ENCODE measurements at places on chromosomes 11 and 22.

- DNase-seq, result no peak
Observed at GRCh38 chr22:33640900-33641299, 279.4 kb downstream of the LARGE1 start.

DNA sequence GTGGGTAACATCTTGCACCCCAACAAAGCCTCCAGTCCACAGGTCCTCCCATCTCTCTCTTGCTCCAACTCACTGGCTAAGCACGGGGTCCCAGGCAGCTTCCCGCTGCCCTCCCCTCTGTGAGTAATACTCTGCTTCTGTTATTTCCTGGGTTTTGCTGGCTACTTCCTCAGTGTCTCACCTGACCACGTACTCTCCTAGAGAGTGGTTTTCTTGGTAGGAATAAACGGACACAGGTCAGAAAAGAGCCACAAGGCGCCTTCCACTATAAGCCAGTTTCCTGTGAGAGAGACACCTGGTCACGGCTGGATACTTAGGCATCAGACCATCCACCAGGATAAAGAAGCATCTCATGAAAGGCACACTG lies 36.0 kb downstream of the ARRB1 start:
- no peak for DNase-seq

DNA sequence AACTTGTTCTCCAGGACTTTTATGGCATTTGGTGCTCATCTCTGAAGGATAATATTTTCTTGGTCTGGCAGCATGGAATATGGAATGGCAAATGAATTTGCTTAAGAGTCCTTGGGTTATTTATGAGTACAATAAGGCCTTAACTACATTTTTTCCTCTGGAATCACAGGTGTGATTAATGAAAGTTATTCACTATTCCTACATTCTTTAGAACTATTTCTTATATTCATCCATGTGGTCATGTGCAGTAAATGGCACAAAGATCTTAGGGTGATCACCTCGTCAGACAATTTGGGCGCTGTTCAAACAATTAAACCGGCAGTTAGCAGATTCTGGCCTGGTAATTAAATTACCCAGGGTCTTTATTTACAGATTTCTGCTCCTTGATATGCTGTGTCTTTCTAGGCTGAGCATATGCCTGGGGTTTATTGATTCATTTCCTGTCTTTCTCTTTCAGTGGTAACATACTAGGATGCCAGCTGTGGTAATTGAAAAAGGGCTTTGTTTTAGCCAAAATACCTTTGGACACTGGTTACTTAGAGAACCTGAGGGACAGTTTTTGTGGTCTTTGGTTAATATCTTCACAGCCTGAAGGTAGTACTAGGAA lies 31.6 kb downstream of the SIK2 start:
- DNase-seq, result peak; percentile 70

DNA sequence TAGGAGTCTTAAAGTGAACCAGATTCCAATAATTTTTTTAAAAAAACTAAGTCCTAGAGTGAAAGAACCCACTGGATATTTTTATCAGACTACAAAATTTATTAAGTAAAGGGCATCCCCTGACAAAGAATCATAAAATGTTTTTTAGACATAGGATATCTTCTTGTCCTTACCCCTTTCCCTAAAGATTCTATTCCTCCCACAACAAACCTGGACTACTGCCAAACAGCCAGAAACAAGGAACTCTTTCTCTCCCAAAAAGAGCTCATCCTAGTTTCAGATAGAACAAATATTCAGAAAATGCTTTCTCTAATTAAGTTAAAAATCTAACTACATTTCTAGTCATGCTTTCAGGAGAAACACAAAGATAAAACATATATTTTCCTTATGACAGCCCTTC lies 327.1 kb downstream of the FAM181B start:
- no peak for DNase-seq

DNA sequence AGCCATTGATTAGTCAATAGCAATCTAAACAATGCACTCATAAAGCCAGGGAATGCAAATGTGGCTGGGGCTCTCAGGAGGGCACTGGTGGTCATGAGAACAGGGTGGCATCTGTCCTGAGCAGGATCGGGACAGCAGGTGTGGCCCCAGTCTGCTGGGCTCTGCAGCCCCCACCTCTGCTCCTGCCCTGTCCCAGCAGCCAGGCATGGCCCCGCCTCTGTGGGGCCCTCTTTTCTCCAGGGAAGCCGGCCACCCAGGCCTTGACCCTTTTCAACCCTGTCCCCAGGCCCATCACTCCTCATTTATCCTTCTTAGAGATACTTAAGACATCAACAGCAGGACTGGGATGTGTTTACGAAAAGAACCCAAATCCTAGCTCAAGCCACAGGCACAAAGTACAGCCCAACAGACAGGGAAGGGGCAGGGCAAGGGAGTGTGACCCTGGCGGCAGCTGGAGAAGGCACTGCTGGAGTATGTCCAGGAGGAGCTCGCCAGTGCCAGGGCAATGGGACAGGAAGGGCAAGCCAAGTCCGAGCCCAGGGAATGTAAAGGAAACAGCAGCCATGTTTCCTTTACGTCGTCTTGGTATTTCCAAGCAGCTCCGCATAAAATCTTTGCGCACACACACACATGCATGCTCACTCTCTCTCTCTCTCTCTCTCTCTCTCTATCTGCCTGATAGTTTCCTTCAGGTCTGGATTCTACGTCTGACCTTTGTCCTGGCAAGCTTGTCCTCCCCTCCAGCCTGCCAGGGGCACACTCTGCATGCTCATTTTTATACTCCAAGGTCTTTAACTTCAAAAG lies 59.9 kb downstream of the DGCR2 start:
- no peak for DNase-seq

GRCh38 chr22:27181537-27181936 lies 524.1 kb downstream of the MIAT start:
- no peak for DNase-seq

DNA sequence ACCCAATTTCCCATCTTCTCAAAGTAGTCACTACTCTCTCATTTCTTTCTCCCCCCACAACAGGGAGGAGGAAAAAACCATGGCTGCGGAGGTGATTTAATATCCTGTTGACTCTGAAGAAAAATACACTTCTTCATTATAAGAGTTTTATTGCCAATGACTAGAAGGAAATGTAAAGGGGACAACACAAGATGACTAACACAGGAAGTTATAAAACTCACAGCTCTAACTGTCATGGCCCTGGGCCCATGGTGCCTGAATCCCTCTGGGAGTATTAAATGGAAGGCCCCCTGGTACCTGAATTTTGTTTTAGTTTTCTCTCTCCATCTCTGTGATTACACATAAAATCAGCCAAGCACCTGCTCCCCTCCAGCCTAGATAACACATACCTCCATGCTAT lies 352.8 kb upstream of the FAT3 start:
- DNase-seq, result peak; percentile 5

- no peak for DNase-seq
Observed at GRCh38 chr22:45497351-45498145, 5.1 kb upstream of the FBLN1 start.

DNA sequence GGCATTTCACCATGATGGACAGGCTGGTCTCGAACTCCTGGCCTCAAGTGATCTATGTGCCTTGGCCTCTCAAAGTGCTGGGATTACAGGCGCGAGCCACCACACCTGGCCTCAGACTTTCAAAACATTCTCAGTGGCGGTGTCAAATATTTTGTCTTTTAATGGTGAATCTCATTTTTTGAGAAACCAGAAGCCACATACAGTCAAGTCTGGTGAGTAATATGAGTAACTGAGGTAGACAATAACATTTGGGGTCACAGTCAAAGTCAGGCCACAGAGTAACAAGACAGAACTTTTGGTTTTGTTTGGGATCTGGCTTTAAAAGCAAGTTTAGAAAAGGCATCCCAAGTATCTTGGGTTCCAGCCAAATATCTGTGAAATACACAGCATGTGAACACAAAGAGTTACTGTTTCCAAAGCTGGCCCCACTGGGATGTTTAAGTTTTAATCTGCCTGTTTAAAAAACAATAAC lies 5.6 kb upstream of the TMA7B start:
- no peak for DNase-seq

- no peak for DNase-seq
Observed at GRCh38 chr11:83078269-83078668, 6.6 kb upstream of the RAB30 start.

DNA sequence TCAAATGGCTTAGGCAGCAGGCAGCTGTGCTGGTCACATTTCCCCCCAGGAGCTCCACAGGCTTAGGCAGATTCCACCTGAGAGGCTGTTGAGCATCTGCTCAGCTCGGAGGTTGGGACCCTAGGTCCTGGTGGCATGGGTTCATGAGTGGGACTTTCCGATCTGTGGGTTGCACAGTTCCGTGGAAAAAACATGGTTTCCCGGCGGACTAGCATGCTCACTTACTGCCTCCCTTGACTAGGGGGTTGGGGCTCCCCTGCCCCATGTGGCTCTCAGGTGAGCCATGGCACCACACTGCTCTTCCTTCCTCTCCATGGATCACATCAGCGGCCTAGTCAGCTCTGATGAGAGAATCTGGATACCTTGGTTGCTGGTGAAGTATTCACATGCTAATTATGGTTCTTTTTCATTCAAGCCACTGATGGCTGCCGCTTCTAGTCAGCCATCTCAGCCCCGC lies 685.1 kb downstream of the METTL15 start:
- no peak for DNase-seq

DNA sequence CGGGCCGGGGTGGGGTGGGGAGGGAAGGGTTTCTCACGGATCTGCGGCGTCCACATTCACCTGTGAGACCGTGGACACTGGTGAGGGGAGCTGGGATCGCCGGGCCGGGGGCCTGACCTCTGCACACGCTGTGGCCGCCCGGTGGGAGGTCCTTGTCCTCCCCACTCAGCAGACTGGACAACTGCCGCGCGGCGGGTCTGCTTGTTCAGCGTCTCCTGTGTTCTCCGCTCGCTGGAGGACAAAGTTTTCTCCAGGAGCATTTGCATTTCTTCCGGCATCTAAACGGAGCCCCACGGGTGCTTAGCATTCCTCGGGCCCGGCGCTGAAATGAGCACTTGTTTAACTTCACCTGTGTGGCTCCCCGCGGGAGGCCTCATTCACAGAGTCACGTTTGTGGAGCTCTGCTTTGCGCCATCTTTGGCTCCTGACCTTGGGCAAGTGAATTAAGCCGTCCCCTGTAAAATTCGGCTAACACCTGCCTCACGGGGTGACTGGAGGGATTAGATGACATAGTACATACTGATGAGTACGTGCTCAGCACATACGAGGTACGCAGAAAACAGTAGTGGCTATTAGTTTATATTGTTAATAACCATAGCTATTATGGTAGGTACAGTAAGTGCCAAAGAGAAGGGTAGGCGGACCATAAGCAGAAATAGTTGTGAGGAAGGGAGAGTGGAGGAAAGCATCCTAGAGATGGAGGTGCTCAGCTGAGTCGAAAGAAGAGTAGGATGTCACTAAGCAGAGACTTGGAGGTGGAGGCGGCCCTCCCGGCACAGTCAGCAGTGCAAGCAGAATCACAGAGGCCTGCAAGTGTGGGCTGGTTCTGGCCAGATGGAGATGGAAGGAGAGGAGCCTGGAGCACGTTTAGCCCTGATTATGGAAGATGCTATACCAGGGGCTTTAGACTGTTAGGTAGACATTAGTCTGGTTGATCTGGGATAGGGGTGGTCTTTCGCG lies 885 bp downstream of the TRMU start:
- DNase-seq, result no peak

DNA sequence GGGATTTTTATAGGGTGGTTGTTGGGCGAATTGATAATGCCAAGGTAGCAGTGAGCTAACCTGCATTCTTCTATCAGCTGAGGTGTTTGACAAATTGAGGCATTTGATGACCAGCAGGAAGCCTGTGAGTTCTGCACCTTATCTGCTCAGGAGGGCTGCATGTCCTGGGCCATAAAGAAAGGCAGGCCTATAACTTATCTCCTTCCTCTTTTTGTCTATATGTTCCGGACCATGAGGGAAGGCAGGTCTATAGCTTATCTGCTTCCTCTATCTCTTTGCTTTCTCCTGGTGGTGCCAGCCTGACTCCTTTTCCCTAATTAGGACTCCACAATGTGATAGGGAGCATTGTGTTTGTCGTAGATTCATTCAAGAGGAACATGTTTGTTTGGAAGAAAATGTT lies 8.6 kb upstream of the JAM3 start:
- DNase-seq, result no peak

GRCh38 chr11:32333320-32333991 lies 101.9 kb downstream of the WT1 start:
- DNase-seq, result peak; percentile 16

DNA sequence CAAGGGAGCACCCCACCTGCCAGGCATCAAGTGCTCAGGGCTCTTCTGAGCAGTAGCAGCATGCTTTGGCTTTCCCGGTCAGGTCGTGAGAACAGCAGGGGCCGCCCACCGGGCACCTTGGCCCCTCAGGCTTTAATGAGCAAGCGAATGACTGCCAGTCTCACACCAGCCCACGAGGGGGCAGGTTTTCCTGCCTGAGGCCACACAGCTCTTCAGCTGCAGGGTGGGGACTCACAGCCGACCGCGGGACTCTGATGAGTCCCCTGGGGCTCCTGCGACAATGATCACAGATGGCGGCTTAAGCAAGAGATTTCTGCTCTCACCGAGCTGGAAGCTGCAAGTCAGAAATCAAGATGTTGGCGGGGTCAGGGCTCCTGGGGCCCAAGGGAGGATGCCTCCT lies 14.3 kb upstream of the FGF19 start:
- peak; percentile 83 for DNase-seq

DNA sequence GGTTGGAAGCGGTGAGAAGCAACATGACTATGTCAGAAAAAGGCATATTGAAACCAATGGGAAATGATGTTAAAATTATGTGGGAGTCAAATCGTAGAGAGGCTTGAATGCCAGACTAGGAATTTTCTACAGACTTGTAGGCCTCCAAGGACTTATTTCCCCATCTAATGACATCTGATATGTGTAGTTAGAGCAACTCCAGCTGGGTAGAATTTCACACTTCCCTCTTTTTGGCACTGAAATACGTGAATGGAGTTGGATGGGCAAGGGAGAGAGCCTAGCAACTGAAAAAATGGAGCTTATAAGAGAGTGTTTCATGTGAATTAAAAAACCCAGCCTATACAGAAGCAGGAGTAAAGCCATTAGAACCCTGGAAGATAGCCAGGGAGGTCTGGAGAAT lies 304.2 kb downstream of the INSC start:
- no peak for DNase-seq

DNA sequence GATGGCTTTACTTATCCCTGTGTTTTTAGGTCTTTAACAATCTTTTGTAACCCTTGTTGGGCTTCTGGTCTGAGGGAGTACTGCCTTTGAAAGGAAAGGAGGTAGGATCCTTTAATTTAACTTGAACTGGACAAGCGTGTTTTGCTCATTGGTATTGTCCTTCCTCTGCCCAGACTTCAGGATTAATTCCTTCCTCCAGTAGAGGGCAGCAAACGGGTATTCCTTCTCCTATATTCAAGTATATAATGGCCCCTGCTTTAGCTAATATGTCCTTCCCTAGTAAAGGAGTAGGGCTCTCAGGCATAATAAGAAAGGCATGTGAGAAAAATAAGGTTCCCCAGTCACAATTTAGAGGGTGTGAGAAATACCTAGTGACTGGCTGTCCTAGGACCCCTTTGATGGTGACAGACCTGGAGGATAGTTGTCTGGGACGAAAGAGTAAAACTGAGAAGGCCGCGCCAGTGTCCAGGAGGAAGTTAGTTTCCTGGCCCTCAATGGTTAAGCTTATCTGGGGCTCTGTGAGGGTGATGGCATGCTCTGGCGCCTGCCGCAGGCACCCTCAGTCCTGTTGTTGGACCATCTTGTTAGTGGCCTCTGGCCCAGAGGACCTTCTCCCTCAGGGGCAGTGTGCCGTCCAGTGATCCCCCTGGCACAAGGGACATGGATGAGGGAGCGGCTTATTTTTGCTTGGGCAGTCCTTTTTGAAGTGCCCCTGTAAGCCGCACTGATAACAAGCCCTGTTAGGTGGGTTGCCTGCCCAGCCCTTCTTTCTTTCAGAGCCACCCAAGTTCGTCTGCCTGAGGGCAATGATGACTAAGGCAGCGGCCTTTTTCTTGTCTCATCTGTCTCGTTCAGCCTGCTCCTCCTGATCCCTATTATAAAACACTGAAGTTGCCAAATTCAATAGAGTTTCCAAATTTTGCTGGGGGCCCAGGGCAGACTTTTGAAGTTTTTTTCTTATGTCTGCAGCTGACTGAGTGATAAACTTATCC lies 51.8 kb downstream of the C11orf71 start:
- DNase-seq, result peak; percentile 54

Measured in SW480 (cell line).